ENCODE measurements at places on chromosomes 5 and 9.

- no peak for DNase-seq
These were observed 1.4 kb downstream of the GNAQ start for GRCh38 chr9:78030296-78030552.

GRCh38 chr5:140117523-140117922 is 3.6 kb downstream of the PURA start:
- no peak for DNase-seq

DNA sequence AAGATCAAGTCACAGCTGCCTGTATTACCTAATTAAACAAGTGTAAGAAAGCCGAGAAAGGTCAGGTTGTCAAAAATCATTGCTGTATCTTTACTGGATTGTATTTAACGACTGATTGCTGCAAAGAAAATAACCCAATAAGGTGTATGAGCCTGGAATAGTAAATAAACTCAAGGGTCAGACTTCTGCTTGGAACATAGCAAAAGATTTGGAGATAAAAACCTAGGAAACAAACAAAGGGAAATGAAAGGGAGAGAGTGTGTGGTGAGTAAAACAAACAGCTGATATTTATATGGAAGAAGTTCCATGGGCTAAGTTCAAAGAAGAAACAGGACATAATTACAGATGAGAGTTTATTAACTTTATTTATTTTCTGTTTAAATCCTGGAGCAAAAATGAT is 354.0 kb downstream of the TLR4 start:
- DNase-seq: no peak

GRCh38 chr9:92661127-92661526 is 8.8 kb downstream of the IPPK start:
- DNase-seq: no peak

GRCh38 chr5:84372066-84372695 is 12.5 kb downstream of the EDIL3 start:
- no peak for DNase-seq

DNA sequence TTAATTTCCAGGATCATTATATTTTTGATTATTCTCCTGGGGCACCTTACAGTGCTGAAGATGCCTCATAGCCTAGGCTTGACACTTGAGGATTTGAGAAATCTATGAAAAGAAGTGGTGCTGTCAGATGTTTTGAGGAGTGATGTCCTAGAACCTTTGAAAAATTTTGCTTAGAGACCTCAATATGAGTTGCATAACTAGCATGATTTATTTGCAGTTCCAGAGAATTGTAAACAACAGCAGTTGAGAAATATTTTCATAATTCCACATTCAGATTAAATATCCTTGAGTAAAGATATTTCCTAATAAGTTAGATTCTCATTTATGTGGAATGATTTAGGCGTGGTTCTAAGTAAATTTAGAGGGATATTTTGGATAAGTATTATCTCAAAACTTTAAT is 225.8 kb downstream of the ADAMTSL1 start:
- DNase-seq: no peak

- no peak for DNase-seq
These were observed 44.3 kb upstream of the UGCG start for GRCh38 chr9:111852291-111852690.

Data from stimulated activated CD8-positive, alpha-beta memory T cell treated with anti-CD3 and anti-CD28 coated beads, Interleukin-4, amount 100 ng/mL, for 1 hour (primary cell).